ENCODE measurements at places on chromosomes 11 and 22.

DNA sequence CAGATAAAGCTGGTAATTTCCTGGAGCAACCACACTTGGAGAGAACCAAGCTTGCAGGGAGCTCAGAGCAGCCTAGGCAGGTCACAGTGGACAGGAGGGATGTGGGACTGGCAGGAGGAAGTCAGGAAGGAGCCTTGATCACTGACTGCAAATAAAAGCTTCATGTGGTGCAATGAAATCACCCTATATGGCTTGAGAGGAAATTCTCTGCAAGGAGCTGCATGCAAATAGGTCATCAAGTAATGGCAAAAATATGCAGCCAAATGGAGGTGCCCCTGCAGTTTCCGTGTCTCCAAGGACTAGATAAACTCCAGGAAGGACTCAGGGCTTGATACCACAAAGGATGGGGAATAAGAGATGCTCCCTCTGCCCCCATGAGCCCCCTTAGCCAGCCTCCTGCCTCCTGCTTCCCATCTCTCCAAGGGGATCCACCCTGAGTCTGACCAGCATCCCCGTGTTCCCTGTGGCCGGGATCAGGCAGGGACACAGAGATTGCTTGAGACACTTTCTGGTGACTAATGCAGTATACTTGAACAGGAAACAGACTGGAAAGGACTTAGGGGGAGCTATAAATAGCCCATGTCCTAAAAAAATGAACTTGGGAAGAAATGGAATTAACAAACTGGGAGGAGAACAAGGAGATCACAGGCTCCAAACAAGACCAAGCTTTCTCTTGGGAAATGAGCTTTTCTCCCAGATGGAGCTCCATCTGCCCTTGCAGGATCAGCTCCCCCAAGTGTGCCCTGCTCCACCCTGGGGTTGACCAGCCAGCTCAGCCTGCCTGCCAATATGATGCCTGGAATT, 23.9 kb upstream of the MICAL2 start:
- DNase-seq = no peak

- DNase-seq = no peak
Observed at GRCh38 chr11:131561972-131562371, 191.6 kb downstream of the NTM start.

DNA sequence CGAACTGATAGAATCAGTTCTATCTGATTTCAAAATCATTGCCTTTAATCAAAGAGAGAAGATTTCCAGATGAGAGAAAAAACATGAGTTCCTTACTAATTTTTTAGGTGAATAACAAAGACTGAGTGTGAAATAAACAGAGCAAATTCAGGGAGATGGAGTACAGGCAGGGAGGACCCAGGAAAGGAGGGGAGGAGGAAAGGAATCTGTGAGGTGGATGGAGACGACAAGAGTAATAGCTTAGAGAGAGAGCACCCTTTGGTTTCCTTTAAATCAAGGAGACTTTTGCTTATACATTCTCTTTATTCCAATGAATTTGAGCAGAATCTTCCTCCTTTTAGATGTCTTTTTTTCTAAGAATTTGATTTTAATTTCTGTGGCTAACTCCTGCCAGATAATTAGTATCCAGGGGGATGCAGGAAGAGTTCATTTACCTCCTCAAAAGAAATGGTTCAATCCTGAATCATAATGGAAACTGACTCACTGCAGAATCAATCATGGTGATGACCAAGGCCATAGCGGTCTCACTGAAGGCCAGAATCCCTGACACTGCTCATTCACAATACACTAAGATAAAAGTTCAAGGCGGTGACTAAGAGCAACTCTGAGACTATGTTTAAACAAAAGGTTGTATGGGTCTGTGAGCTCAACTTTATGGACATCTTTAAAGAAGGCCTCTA, 234.0 kb upstream of the ZC3H12C start:
- DNase-seq = no peak

DNA sequence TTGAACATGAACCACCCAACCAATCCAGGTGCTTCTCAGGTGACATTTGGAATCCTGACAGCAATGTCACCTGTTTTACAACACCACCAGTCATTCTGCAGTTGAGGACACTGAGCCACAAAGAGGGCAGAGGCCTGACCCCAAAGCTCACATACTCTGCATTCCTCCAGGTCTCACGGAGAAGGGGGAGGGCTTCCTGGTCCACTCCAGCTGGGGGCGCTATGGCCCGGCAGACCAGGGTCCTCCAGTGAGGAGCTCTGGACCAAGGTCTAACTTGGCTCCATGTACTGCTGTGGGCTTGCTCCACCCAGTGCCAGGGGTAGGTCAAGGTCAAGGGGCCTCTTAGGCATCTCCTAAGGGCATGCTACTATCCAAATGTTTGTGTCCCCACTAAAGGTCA, 1.5 kb upstream of the PNPLA3 start:
- no peak for DNase-seq

DNA sequence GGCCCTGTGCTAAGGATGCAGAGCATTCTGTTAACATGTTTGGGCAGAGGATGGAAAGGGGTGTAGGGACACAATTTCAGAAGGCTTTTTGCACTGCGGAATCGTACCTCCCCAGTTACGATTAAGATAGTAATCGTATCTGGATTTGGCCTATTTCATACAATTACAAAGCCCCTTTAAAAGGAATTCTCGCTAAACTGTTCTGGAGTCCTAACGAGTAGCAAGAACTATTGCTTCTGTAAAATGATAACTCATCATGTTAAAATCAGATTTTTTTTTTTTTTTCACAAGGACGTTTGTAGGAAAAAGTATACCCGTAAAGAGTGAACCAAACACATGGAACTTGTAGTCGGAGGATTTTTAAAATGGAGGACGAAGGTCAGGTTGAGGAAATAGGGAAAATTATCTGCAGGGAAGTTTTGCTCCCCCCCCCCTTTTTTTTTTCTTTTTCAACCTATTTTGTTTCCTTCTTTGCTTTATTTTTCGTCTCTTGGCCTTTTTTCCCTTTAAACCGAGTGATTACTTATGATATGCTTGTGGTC, 934 bp downstream of the HSD17B12 start:
- DNase-seq = no peak

- no peak for DNase-seq
Observed at GRCh38 chr22:38177926-38178604, 3.6 kb downstream of the PLA2G6 start.

DNA sequence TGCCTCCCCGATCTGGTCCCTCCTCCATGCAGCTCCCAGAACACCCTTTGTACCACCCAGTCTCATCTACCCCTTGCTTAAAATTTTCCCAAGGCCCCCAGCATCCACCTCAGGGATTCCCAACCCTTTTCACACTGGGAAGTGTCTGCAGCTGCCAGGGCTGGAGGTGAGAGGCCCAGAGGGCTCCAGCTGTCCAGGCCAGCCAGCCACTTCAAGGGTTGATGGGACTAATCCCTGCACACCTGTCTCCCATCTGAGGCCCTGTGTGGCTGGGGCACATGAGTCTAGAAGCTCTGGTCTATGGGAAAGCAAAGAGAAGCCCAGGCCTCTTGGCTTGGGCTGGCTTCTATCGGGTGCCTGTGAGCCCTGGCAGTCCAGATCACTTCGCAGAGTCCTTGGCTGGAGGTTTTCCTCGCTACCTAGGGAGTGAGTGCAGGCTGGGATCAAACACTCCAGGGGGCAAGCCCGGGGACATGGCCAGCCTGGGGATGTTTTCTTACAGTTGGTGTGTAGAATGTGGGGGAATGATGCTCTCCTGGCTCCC, 41.1 kb upstream of the TPBGL start:
- DNase-seq = no peak

DNA sequence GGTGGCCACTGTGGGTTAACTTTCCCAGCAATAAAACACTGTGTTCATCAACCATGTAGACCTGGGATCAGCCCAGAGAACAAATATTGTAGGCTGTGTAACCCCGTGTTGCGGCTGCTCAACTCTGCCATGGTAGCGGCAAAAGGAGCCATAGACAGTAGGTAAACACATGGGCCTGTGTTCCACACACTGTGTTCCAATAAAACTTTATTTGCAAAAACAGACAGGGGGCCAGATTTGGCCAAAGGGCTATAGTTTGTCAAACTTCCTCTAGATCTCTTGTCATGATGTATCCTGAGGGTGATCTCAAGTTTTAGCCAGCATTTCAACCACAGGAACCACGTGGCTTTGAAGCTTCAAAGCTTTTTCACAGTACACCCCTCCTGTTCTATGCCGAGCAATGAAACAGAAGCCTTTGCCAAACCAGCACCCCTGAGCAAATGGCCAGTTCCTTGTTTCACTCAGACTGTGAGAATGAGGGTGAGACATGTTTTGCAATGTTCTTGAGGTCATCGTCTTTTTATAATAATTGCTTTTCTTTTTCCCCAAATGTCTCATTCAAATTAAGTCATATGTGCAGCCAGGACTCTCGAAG, 49.9 kb upstream of the FADD start:
- no peak for DNase-seq

DNA sequence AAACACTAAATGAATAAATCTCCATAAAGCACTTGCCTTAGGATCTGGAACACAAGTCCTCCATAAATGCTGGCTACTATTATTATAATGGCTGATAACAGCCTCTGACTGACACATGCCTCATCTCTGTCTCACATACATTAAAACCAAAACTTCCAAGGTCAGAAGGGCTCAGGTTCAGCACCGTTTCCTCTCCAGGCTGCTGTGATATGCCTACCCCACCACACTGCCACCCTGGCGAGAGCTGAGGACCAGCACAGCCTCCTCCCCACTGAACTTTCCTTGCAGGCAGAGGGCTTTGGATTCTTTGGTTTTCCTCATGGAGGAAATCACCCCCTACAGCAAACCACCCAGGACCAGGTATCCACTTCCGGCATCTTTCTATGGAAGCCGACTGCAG, 112.8 kb downstream of the ABTB2 start:
- no peak for DNase-seq

- DNase-seq = no peak
Observed at GRCh38 chr11:75813622-75814039, 1.4 kb upstream of the UVRAG start.

- no peak for DNase-seq
Observed at GRCh38 chr22:18103527-18104269, 6.9 kb upstream of the TUBA8 start.

- DNase-seq = no peak
Observed at GRCh38 chr22:37741312-37741795, 44.5 kb downstream of the TRIOBP start.

- DNase-seq = no peak
Observed at GRCh38 chr22:43277091-43277490, 66.1 kb downstream of the SCUBE1 start.

DNA sequence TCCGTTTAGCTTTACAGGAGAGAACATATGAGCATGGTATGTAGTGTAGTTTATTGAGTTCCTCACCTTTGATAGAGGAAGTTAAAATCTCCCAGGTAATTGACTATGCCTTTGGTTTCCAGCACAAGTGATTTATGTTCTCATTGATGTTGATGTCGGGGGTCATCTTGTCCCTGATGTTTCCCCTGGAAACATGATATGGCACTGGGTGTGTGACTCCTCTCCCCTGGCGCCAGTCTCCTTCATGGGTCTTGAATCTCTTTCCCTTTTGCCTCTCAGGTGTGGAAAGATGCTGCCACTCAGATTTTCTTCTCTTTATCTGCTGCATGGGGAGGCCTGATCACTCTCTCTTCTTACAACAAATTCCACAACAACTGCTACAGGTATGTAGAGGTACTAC, 28.3 kb downstream of the SLC6A5 start:
- no peak for DNase-seq

DNA sequence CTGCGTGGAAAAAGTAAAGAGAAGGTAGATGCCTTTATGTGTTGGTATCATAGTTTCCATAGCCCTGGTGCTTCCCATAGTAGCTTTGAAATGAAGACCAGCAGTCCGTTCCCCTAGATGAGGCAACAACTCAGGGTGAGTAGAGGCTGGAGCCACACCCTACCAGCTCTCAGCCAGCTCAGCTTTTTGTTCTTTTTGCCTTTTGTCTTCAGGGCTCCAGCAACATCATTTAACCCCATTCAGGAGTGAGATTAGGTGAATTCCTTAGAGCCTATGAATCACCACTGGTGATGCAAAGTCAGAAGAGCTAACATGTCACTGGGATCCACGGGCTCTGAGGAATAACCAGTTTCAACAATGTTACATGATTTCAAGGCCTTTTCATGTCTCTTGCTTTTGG, 14.0 kb upstream of the SESN3 start:
- DNase-seq = no peak

DNA sequence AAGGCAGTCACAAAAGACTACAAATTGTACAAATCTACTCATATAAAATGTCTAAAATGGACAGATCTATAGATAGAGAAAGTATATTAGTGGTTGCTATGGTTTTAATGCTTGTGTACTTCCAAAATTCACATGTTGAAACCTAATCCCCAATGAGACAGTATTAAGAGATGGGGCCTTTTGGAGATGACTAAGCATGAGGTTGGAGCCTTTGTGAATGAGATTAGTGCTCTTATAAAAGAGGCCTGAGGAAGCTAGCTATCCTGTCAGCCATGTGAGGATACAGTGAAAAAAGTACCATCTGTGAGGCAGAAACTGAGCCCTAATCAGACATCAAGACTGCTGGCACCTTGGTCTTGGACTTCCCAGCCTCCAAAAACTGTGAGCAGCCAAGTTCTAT, 82.6 kb downstream of the CYP2R1 start:
- DNase-seq = no peak

DNA sequence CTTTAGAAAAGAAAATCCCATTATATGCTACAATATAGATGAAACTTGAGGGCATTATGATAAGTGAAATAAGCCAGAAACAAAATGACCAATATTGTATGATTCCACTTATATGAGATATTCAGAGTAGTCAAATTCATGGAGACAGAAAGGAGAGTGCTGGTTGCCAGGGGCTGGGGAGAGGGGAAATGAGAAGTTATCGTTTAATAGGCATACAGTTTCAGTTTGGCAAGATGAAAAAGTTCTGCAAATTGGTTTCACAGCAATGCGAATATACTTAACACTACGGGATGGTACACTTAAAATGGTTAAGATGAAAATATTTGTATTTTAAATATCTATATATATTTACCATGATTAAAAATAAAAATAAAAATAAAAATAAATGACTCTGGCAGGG, 31.1 kb upstream of the RDX start:
- DNase-seq = no peak

DNA sequence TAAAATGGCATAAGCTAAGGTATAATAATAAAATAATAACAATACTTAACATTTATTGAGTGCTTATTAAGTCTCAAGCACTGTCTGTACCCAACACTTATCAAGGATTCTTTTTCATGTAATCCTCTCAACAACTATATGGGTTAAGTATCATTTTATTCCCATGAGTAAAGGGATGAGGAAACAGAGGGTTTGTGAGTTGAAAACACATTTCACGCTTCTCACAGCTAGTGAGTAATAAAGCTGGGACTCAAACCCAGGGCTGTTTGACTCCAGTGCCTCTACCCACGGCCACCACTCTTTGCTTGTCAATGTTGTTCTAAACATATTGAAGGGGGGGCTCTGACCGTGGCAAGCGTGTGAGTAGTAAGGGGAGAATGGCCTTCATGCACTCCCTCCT, 8.7 kb downstream of the CD3E start:
- no peak for DNase-seq

DNA sequence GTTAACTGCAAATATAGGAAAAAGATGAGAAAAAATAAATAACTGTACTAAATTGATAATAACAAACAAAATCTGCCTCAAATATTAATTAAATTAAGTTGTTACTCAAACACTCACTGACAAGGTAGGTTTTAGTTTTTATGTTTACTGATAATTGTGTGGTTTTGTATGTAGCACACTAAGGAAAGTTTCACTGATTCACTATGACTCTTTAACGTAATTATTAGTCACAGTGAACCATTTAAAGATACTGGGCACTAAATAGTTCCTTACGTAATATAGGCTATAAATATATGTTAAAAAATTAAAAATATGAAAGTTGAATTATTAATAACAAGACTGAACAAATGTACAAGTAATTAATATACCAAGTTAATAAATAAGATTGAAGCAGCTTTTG, 2330.0 kb upstream of the RAG2 start:
- no peak for DNase-seq

- no peak for DNase-seq
Observed at GRCh38 chr11:75689863-75690609, 21.2 kb upstream of the MAP6 start.

All from activated gamma-delta T cell treated with Interleukin-2 at 50 U/mL for 16 hours (primary cell).